ENCODE measurements at places on chromosomes 2 and 18. TPM values are rescaled to one million over a fixed set of nuclear protein-coding genes. Genes with fewer than 3 reads are reported as not detected.

GRCh38 chr2:69538872-69539548 is 101.8 kb upstream of the NFU1 start:
- DNase-seq: peak; percentile 13

DNA sequence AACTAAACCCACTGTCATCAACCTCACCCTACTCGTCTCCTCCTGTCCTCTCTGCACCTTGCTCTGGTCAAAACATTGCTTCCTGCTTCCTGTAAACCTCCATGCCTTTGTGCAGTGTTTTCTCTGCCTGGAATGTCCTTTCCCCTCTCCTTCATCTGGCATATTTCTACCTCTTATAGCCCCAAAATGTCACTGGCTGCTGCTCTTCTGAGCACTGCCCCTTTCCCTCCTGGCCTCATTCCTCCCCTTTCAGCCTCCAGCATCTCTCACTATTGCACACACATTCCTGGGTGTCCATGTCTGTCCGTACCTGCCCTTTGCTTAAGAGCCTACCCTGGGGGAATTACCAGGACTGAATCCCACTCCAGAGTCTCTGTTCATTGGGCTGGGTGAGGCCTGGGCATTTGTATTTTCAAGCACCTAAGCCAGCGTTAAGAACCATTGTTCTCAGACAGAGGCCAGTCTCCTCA is 84.9 kb downstream of the MOGAT1 start:
- no peak for DNase-seq

Gene HOXD13
- total RNA-seq: 5.4 TPM

Gene PAX8
- 0.69 TPM for total RNA-seq

DNA sequence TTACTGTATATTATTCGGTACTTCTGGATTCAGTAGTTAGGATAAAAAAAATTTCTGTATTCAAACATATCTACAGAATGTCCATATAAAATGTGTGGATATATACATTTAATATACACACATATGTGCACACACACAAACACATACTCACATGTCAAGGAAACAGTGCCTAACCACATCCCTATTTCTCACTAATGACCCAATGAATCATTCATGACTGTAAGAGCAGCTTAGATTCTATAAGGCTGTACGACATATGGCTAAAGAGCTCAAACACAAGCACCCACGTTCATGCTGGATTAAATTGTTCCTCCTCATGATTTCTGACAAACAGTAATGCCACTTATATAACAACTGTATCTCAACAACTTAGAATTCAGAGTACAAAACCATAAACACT is 457.3 kb downstream of the ADCYAP1 start:
- DNase-seq: no peak

Gene ARHGEF4
- total RNA-seq: 0.89 TPM

- DNase-seq: no peak
Measured at GRCh38 chr2:108908713-108909070, 80.3 kb downstream of the EDAR start.

DNA sequence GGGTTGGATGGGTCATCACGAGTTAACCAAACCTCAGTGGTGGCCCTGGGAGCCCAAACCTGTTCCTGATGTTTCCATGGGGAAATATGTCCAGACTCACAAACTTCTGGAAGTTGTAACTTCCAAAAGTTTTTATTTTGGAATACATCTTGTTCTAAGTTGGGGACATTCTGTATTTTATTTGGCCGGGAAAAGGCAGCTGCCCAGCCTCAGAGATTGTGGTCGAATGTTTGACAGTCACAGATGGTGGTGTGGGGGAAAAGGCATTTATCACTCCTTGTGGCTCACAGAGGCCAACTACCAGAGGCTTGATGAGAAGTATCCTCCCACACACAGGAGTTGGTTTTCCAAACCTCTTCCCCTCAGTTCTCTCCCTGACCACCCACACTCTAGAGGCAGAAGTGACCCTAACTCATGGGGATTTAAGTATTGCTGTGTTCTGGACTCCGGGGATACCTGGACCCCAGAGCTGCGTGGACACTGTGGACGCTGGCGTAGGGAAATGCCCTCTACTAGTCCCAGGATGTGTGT is 124.7 kb upstream of the PPP1CB start:
- no peak for DNase-seq

DNA sequence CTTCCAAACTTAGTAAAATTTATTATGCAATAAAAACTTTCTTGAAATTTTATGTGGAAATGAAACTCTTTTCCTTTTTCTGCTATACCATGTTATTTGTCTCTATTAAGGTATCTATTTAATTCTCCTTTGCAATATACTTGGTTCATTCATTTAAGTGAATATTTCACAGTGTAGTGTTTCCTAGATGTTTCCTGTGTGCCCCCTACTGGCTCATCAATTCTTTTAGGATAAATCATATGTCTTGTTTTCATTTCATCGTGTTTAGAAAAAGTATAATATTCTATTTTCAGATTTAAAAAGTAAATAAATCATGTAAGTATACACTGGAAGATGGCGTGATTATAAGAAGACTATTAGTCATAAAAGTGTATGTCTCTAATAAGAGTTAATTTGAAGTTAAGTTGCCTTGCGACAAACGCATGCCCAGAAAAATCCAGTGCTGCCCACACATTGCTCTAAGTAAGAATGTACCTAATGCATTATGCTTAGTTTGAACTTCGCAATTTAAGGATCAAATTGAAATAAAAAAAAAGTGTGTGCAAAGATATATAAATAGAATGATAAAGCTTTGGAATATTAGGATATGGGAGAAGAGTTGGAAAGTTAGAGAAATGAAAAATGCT is 525.4 kb downstream of the KCNJ3 start:
- no peak for DNase-seq

Gene FZD7
- total RNA-seq: 23.6 TPM

GRCh38 chr2:233486778-233487552 is 79.6 kb downstream of the USP40 start:
- DNase-seq: peak; percentile 23
